ENCODE measurements at places on chromosomes 12 and 14. TPM values are rescaled to one million over a fixed set of nuclear protein-coding genes. Genes with fewer than 3 reads are reported as not detected.
A peak's percentile ranks its signal among the peaks of the same experiment; 100 is the strongest.

The STYK1 gene
- 0.36 TPM for total RNA-seq

The MDM2 gene
- total RNA-seq = 121 TPM

The TMTC1 gene
- 84.6 TPM for total RNA-seq

The DENR gene
- 37.1 TPM for total RNA-seq

The CPNE6 gene
- total RNA-seq = 0.71 TPM

The SDR9C7 gene
- total RNA-seq = 0.48 TPM

GRCh38 chr12:94290353-94290752 is 142.0 kb downstream of the PLXNC1 start:
- DNase-seq = no peak

DNA sequence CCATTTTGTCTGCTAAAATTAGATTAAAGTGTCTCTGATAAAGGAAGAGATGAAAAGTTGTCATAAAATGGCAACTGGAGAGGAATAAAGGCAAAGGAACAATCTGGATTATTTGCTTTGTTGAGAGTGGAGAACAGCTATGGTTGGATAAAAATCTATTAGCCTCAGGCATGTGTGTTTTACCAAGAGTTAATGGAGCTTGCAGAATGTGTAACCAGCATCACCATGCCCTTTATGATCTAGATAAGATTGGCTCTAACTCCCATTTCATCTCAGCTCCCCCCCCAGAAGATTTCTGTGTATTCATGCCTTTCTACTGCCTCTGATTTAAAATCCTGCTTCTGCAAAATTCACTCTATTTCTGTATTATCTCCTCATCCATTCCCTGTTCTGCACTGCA is 93.8 kb downstream of the GALC start:
- no peak for DNase-seq

DNA sequence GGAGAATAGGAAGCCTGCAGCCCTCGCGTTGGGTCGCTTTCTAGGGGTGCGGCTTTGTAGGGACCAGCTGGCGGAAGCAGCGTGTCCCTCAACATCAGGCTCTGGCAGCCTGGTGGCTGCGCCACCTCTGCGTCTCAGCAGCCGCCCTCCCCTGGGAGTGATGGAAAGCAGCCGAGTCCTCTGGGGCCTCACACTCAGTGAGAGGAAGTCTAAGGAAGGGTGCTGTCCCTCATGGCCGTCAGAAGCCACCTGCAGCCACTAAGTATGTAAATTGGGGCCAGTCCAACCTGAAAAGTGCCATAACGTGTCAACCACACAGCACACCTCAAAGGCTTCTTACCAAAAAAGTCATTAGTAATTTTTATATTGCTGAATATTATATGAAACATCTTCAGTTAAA is 80.3 kb downstream of the WDR20 start:
- no peak for DNase-seq

GRCh38 chr12:3972576-3972975 is 99.4 kb upstream of the PARP11 start:
- no peak for DNase-seq

- peak; percentile 76 for DNase-seq
These were observed at the start of gene PAX9 for GRCh38 chr14:36661506-36662257. Gene PAX9, plus strand, starts transcription at chr14:36661860. Its CDS starts 230 bp downstream, at chr14:36662090.

GRCh38 chr12:94266796-94267536 is 118.6 kb downstream of the PLXNC1 start:
- no peak for DNase-seq

DNA sequence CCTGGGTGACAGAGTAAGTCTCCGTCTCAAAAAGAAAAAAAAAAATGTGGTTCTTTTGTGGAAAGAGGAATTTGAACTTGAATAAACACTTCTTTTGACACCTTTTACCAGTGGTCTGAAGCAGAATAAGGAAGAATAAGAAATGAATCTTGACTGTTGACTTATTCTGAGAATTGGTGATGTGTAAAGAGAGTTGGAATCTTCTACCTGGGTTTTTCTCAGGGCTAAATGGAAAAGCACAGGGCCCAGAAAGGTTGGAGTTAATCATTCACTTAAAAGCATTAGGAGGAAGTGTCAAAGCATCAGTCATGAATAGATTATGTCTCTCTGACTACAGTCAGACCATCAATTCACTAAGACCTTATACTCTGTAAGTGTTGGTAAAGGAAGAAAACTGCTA is 13.9 kb downstream of the PNMA1 start:
- DNase-seq = no peak

- no peak for DNase-seq
These were observed 284.2 kb upstream of the ATP2B1 start for GRCh38 chr12:89992668-89993451.

GRCh38 chr12:109952160-109952858 is 43.9 kb downstream of the GIT2 start:
- no peak for DNase-seq

- no peak for DNase-seq
These were observed 23.5 kb downstream of the GPHB5 start for GRCh38 chr14:63295231-63295685.

GRCh38 chr12:26334621-26335124 is 139.3 kb downstream of the SSPN start:
- peak; percentile 79 for DNase-seq

DNA sequence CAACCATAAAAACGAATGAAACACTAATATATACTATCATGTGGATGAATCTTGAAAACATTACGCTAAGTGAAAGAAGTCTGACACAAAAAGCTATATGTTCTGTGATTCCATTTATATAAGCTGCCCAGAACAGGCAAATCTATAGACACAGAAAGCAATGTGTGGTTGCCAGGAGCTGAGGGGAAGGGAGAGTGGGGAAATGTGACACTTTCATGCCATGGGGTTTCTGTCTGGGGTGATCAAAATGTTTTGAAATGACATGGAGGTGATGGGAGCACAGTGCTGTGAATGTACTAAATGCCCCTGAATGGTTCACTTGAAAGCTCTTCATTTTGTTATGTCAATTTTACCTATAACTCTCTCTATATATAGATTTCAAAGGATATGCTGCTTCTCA is 30.1 kb downstream of the ATG14 start:
- no peak for DNase-seq

GRCh38 chr14:64507376-64508156 is 3.0 kb downstream of the ZBTB1 start:
- no peak for DNase-seq

DNA sequence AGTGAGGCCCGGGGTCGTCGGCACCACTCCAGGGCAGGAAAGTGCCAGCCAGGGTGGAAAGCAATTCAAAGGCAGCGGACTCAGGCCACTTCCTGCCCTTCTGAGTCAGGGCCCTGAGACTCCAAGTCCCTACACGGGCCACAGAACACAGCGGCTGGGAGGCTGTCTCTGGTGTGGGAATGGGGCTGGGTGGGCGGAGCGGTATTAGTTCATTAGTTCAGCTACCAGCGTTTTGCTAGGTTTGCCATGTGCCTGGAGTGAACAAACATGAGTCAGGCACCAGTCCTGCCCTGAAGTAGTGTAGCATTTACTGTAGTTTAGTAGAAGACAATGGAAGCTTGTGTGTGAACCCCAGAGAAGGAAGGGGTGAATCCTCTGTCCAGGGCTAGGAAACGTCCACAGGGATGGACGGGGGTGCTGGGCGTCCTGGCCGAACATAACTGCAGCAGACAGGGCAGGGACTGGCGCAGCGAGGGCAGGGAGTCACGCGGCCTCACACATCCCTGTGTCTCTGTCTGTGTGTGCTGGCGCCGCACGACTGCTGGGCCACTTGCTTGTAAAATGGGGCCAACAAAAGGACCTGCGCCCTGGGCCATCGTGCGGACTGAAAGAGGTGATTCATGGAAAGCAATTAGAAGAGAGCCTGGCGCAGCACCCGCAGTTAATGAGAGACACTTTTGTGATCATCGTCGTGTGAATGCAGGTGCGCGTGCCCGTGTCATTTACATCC is 186.4 kb upstream of the PRMT8 start:
- DNase-seq = no peak

DNA sequence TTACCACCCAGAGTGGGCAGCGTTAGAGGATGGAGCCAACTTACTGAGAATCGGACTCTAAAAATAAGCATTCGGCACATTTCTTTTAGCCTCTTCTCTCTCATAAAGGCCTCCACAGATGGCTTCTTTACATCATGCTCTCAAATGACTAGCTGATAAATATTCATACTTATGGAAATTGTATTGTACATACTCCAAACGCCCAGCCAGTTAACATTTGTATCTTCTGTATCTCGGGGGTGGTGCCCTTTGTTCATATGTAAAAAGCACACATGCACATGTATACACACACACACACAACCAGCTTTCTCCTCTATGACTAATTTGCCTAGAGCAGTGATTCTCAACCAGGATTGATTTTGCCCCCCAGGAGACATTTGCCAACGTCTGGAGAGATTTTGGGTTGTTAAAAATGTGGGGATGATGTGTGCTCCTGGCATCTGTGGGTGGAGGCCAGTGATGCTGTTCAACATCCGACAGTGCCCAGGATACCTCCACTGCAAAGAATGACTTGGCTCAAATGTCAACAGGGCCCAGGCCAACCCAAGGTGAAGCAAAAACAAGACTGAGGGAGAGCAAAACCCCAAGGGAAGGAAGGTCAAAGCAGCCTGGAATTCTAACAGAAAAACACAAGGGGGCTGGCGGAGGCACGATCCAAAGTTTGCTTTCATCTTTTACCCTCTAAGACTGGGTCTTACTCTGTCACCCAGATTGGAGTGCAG is 15.2 kb upstream of the CDK2AP1 start:
- DNase-seq = no peak

- no peak for DNase-seq
These were observed 64.4 kb upstream of the FUT8 start for GRCh38 chr14:65348137-65348536.

DNA sequence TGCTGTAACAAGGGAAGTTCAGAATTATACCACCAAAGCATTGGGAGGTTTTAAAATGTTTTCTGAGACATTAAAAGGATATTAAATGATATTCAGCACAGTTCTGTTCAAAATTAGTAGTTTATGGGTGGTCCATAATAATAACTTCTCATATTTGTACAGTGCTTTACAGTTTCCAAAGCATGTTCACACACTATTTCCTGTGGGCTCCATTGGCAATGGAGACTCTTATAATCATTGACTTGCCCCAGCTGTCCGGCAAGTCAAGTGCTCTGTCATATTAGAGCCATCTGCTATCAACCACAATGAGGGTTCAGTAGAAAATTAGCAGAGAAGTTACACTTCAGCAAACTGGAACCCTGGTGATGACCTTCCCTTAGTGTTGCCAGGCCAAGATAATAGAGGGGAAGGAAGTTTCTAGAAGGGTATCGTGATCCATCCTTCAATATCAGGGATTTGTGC is 526.6 kb upstream of the CCDC196 start:
- DNase-seq = no peak

All from aorta (tissue), 5 donors.